ENCODE measurements at places on chromosomes 5 and 9.

- DNase-seq, result no peak
Measured at GRCh38 chr5:2239201-2239910, 356.6 kb upstream of the IRX4 start.

DNA sequence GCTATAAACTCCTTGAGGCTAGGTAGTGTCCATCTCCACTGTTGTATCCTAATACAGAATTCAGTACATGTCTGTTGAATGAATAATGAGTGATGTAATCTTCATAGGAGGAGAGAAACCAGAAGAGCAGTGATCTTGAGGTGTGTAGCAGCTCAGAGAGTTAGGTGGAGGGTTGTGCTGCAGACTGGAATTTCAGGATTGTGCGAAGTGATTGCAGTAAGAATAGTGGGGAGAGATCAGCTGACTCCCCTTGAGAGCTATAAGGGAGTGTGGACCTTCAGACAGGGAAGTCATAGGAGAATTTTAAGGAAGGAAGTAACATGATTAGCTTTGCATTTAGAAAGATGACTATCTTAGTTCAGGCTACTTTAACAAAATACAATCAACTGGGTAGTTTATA, 4.4 kb downstream of the SNX24 start:
- DNase-seq, result no peak

- no peak for DNase-seq
Measured at GRCh38 chr5:88685591-88686541, 197.1 kb downstream of the MEF2C start.

- DNase-seq, result no peak
Measured at GRCh38 chr5:27474395-27474794, 436.0 kb upstream of the CDH9 start.

GRCh38 chr5:142908659-142909058, 138.5 kb downstream of the ARHGAP26 start:
- DNase-seq, result no peak

- DNase-seq, result no peak
Measured at GRCh38 chr5:17018871-17019270, 82.8 kb upstream of the MYO10 start.

- DNase-seq, result no peak
Measured at GRCh38 chr5:180157866-180158265, 51.1 kb downstream of the RASGEF1C start.

DNA sequence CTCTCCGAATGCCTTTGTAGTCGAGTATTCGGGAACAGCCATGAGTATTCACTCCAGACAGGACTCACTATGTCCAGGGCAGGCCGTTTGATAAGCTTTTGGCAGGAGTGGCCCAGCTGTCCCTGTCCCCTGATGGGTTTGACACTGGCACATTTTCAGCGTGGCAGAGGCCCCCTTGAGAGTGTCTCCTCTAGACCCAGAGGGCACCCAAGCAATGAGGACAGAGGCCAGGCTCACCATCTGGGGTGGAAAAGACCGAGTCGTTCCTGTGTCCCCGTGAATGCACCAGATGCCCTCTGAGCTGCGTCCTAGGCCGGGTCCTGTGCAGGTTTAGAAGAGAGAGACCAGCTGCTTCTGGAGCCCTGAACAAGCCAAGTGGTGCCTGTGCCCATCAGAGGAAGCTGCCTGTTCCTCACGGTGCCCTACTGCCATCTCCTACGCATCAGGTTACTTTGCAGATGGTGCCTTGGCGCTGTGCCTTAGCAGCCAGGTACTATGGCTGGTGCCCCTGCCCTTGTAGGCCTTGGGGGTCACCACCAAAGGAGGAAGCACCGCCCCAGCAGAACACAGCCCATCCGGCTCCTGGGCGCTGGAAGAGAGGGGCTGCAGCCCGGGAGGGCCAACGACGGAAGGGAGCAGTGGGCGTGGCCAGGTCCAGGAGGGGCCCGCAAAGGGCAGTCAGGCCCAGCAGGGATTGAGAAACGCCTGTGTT, 42.4 kb downstream of the LRSAM1 start:
- DNase-seq, result no peak

DNA sequence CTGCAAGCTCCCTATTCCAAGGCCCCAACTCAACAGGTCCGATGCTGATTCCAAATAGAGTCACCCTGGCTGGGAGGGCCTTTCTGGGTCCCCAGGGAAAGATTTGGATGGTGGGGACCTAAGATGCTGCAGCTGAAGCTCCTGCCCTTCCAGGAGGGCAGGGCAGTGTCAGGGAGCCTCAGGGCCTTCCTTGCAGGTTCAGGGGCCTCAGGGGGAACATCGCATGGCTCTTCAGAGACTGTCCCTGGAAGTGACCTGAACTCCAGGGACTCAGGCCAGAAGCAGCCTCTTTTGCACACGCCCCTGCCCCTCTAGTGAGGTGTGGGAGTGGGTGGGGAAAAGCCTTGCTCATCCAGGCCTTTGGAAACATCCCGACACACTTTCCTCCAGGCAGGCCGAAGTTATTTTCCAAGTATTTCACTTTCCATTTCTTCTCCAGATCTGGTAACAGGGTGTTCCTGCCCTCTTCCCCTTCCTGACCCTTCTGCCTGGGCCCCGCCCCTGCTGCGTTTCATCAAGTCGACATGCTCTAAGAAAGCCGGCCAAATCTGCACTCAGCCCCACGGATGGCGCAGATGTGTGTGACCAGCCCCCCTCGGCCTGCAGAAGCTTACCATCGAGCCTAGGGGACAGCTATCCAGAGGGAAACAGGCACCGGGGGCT, 159.5 kb downstream of the FGF18 start:
- no peak for DNase-seq

DNA sequence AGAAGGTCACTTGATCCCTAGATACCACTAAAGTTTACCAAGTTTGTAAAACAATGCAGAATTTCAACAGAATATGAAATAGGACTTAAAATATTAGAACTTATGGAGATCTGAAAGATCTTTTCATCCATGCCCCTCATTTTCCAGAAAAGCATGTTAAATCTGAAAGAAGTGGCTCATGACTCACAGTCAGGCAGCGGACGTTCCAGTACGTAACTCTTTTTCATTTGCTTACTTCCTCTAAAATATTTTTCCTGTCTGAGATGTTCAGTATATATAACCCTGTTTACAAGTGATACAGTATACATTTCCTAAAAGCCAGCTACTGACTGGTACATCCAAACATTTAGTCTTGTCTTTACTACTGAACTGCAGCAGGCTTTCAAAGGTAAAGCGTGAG, 22.3 kb downstream of the FBXW2 start:
- no peak for DNase-seq

DNA sequence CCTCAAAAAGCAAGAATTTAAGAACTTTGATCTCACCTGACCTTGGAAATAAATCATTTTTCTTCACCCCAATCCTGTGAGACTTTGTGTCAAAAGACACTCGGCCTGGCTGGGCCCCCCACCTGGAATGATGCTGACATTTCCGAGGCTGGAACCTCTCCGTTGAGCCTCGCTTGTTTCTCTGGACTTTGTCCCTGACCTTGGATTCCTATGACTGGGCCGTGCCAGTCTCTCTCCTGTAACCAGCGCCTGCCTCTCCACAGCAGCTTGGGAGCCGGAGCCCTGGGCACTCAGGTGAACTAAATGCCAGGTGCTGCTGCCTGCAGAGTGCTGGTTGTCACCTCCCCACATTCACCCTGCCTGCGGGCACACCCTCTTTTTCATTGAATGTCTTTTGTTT, 62.7 kb downstream of the RETREG1 start:
- no peak for DNase-seq

DNA sequence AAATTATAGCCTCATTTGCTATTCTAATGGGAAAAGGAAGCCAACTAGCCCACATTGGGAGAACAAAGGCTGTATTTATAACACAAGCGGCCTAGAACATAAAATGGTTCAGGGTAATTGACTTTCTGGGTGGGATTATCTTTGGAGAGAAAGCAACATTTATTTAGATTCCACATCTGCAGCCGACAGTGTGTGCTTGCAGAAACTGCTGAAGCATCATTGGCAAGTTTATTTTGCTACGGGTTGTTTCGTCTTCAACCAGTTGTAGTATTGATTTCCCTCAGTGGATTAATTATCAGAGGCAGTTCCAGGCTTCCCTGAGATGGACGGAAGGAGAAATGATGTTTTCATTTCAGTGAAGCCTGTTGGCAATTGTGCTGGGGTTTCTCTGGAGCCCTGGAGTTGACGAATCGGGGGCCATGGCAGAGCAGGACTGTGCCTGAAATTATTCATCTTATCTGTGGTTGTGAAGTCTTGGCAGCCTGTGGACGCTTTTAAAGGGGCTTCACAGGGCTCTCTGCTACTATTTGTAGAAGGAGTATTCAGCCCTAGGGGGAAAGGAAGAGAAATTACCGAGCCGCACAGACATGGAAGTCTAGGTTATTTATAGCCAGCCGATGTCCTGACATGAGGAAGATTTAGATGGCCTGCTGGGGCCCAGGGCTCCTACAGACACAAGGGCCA, 290.6 kb upstream of the IRX4 start:
- DNase-seq, result no peak

- no peak for DNase-seq
Measured at GRCh38 chr5:600886-601541, 11.1 kb upstream of the CEP72 start.

DNA sequence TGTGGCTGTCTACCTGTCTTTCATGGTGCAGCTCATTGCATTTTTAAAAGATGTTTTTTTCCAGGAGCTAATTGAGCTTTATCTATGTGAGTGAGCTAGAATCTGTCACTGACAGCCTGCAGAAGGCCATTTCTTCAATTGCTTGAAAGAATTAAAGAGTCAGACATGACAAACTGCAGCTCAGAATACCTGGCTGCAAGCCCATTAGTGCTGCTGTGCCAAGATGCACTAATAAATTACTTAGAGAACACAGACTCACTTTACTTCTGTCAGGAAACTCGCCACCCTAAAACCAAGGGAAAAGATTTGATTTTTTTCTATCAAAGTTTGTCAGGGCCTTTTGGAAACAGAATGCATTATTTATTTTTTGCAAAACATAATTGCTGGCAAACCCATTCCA, 368.3 kb downstream of the CAAP1 start:
- no peak for DNase-seq

DNA sequence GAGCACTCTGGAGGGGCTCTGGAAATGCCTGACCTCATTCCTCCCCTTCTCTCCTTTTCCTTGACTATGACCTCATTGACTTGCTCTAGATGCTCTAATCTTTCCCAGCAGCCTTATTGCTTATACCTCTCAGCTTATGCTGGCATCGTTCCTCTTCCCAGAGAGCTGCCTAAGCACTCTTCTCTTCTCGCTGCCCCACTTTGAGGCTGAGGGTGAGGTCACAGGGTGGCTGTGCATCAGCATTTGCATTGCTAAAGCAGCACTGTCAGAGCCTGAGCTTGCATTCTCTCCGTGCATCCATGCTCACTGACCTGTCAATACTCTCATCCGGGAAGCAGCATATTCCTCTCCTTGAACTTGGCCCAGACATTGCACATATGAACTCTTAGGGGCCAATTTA, 96.4 kb upstream of the NTRK2 start:
- no peak for DNase-seq

GRCh38 chr5:62547945-62548630, 30.5 kb upstream of the LRRC70 start:
- DNase-seq, result no peak

GRCh38 chr5:150219142-150219541, 29.3 kb downstream of the SLC6A7 start:
- DNase-seq, result no peak

- no peak for DNase-seq
Measured at GRCh38 chr5:73122875-73123810, 2.8 kb downstream of the TMEM171 start.

GRCh38 chr9:91146391-91147019, 215.2 kb downstream of the AUH start:
- no peak for DNase-seq

DNA sequence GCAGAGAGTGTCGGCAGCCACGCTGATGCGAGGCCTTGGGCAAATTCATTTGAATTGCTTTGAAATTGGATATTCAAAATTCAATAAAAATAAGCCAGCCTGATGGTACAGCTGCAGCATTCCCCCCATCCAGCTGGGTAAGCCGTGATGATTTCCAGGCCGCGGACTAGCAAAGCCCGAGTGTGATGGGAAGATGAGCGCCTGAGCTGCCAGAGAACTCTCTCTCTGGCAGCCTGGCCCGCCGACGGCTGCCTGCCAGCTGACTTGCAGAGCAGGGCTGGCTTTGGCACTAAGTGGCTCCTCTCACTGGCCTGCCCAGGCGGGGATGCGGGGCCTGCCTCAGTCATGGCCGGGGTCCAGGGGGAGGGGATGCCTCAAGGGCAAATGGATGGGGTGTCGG, 268.3 kb upstream of the WWC1 start:
- no peak for DNase-seq

DNA sequence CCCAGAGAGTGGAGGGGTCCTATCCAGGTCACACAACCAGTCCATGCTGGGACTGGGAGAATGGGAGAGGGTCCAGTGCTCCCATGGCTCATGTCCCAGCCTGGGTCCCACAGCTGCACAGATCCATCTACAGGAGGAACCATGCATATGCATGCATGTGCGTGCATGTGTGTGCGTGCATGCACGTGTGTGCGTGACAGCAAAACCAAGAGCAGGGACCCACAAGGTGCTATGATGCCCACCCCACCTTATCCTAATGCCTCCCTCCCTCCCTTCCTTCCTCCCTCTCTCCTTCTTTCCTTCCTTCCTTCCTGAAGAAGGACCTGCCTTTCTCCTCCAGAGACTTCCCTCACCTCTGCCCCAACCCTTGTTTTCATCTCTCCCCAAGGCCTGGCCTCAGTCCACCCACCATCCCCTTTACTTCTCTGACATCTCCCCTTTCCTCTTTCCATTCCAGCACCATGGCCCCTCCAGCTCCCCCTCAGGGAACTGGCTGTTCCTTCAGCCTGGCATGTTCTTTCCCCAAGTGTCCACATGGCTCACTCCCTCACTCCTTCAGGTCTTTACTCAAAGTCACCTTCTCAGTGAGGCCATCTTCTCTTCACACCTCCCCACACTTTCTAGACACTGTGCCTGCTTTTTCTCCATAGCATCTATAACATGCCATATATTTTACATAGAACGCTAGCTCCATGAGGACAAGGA, 21.8 kb downstream of the AQP7 start:
- no peak for DNase-seq

GRCh38 chr5:130871346-130872086, 293.5 kb downstream of the HINT1 start:
- DNase-seq, result peak; percentile 33

GRCh38 chr5:99795031-99795430, 740.1 kb upstream of the FAM174A start:
- DNase-seq, result no peak

DNA sequence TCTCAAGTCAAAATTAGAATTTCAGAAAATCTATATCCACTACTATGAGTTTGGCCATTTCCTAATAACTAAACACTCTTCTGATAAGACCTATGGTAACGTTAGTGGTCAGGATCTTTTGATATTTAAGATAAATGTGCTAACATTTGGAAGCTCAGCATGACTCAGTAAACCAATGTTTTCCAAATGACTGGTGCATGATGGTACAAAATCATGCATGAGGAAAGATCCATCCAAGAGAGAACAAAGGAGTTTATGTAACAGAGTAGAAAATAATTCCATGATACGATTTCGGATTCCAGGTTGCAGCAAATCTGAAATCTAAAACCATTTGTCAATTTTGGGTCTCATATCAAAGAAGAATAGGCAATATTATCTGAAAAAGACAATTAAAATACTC, 279.2 kb downstream of the NSG2 start:
- no peak for DNase-seq
